AG10803 (cell line): ENCODE measurements at places on chromosomes 3 and 15.

DNA sequence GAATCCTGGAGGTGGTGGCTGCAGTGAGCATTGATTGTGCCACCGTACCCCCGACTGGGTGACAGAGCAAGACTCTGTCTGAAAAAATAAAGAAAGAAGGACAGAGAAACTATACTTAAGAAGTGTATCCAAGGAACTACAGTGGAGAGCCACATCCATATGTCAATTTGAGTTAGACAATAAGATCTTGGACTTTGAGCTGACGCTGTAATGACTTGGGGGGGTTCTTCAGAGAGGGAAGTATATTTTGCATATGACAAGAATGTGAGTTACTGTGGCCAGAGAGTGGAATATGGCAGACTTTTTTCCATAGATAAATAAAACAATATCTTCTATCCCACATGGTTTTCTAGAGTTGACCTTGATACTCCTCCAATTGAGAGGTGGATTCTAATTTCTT is 52.6 kb upstream of the TEX264 start:
- no peak for DNase-seq

DNA sequence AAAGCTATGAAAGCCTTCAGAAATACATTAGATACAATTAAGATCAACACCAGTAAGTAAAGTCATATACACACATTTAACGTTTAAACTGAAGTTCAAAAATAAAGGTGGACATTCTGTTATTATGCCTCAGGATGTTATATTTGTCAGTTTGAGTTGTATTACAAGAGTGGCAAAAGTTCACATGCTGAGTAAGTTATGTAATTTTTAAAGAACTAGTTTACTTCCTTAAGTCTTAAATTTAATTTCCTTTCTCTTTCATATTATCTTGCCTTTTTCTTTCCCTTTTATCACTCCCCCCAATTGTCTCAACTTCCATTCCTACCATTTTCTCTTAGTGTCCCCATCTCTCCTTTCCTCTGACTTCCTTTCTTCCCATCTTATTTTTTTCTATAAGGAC is 4.9 kb upstream of the GPR87 start:
- DNase-seq: no peak

DNA sequence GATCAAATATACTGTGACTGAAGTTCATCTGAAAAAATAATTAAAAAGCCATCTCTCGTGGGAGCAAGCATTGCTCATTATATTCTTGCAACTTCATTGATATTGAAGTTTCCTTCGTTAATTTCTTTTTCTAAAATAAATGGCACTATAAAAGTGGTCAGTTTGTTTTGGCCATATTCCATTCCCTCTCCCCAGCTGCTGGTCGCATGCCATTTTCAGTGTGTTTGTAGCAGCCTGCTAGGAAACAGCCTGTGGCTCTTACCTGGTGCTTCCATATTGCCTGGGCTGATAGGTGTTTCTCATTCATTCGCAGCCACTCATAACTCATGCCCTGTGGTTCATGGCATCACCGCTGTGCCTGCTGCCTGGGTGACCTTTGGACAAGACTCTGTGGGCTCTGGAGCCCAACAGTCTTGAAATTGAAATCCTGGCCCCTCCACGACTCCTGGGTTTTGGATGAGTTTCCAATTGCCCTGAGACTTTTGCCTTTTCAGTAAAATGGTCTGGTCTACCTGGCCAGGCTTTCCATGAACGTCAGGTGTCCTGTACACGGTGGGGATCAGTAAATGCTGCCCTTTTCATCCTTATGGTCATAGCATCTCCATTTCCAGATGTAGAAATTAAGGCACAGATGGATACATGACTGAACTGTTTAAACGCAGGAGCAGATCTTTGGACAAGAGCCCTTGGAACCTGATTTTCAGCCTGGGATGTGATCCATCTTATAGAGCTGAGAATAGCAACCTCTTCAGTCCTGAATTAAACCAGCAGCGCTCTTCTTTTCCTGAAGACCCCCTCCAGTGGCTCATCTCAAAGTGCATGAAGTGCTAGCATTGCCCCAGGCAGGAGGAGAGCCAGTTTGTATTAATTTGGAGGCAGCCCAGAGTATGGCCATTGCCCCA is 69.4 kb downstream of the SLCO3A1 start:
- DNase-seq: no peak

DNA sequence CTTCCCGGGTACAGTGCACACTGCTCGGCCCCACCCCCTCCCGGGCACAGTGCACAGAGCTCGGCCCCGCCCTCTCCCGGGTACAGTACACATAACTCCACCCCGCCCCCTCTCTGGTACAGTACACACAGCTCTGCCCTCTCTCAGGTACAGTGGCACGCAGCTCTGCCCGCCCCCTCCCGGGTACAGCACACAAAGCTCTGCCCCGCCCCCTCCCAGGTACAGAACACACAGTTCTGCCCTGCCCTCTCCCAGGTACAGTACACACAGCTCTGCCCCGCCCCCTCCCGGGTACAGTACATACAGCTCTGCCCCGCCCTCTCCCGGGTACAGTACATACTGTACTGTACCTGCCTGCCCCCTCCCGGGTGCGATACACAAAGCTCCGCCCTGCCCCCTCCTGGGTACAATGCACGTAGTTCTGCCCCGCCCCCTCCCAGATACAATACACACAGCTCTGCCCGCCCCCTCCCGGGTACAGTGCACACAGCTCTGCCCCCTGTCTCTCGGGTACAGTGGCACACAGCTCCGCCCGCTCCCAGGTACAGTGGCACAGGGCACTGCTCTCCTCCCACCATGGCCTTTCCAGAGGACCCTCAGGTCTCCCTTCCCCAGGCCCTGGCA is 16.4 kb upstream of the PRR20G start:
- no peak for DNase-seq

DNA sequence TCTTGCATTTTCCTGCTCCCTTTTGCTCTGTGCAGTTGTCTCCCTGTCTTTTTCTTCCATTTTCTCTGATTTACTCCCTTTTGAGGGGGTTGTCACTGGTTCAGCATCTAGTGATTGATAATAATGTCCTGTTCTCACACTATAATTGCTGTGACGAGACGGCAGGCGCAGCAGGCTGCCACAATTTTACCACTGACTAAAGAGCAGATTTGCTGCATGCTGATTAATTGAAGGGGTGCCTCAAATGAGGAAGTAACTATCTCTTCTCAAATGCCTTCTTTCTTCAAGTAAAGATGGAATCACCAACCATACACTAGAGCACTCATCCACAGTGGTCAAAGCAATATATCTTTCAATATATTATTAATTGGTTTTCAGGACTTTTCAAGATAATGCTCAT is 219.3 kb downstream of the CBLB start:
- DNase-seq: no peak

GRCh38 chr3:123310741-123311140 is 109.0 kb downstream of the SEC22A start:
- no peak for DNase-seq

DNA sequence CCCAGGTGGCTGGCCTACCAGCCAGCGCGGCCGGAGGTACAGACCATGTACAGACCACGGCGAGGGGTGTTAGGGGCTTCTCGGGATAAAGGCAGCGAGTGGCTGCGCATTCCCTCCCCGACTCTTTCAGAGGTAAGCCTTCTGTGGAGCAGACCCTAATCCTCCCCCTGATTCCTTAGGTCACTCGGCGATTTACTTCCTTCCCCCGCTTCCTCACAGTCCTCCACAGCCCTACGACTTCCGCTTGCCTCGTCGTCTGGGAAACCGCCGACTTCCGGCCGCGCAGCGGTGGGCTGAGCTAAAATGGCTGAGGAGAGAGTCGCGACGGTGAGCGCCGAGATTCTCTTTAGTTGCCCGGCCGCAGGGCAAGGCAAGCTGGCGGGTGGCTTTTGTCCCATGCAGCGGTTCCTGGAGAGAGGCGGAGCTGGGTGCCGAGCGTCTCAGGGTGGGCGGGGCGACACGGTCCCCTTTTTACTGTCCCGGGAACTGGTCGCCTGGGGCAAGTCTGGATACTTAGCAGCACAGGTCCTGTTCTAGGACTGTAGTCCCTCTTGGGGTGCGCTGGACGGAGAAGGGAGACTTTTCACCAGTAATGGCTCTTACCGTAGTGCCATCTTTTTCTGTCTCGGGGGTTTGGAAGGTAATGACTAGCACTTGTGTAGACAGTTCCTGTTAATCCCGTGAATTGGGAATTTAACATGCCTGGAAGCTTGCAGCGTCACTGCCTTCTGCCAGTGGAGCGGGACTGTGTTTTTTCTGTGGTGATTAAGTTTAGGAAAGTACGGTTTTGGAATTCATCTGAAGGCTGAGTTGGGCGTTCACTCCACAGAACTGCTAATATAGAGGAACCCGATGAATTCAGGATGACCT is at the start of the genes BBS4 and HIGD2B:
BBS4 (plus strand) TSS at position 283 of the 870 bp plus-strand sequence; CDS start at position 304, 21 bp downstream.
HIGD2B (minus strand) TSS at position 258 of the 870 bp plus-strand sequence. CDS start 9,808 bp downstream, outside the sequence.
- peak; percentile 83 for DNase-seq

- no peak for DNase-seq
Observed at GRCh38 chr3:184262764-184263179, 1.4 kb upstream of the CAMK2N2 start.

GRCh38 chr15:101187820-101188636 is 63.8 kb downstream of the CHSY1 start:
- peak; percentile 88 for DNase-seq

DNA sequence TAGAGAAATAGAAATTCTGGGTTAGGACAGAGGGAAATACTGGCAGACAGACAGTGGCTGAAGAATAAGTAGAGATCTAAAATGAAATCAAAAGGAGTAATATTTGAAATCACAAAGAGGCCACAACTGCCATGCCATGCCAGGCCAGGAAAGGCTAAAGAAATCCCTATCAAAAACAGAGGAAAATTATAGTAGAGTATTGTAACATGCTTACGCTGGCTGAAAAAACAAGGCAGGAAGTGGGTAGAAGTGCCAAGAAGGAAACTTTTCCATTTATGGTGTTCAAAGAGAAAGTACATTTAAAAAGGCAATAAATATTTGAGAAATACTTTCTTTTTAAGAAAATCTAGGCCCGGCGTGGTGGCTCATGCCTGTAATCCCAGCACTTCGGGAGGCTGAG is 415.7 kb downstream of the PLCL2 start:
- no peak for DNase-seq

DNA sequence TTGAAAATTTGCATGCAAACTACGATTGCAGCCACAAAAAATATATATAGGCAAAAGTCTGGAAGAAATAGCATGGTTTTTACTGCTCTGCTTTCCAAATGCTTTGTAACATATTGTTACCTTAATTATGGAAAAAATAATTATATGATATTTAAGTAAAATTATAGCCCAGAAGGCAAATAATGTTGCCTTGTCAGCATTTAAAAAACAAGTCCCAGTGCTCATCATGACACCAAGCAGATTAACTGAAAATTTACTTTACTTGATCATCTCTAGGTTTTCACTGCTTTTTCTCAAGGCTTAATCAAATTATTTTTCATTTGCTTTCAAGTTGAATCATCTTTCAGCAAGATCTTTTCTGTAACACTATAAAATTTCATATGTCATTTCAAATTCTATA is 262.9 kb downstream of the ZMAT3 start:
- no peak for DNase-seq

GRCh38 chr15:76058714-76059319 is 968 bp upstream of the TMEM266 start:
- DNase-seq: no peak

GRCh38 chr15:61521953-61522352 is 292.9 kb upstream of the RORA start:
- peak; percentile 91 for DNase-seq

GRCh38 chr15:66876421-66876730 is 174.3 kb downstream of the SMAD6 start:
- no peak for DNase-seq

DNA sequence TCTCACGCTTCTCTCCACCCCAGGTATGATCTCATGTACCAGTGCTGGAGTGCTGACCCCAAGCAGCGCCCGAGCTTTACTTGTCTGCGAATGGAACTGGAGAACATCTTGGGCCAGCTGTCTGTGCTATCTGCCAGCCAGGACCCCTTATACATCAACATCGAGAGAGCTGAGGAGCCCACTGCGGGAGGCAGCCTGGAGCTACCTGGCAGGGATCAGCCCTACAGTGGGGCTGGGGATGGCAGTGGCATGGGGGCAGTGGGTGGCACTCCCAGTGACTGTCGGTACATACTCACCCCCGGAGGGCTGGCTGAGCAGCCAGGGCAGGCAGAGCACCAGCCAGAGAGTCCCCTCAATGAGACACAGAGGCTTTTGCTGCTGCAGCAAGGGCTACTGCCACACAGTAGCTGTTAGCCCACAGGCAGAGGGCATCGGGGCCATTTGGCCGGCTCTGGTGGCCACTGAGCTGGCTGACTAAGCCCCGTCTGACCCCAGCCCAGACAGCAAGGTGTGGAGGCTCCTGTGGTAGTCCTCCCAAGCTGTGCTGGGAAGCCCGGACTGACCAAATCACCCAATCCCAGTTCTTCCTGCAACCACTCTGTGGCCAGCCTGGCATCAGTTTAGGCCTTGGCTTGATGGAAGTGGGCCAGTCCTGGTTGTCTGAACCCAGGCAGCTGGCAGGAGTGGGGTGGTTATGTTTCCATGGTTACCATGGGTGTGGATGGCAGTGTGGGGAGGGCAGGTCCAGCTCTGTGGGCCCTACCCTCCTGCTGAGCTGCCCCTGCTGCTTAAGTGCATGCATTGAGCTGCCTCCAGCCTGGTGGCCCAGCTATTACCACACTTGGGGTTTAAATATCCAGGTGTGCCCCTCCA is 19.1 kb downstream of the TYRO3 start:
- no peak for DNase-seq

- DNase-seq: peak; percentile 11
Observed at GRCh38 chr3:127264292-127264691, 23.6 kb downstream of the PRR20G start.

GRCh38 chr15:52020221-52021085 is 1.4 kb downstream of the MAPK6 start:
- peak; percentile 46 for DNase-seq

GRCh38 chr3:170865209-170866094 is 4.5 kb downstream of the RPL22L1 start:
- no peak for DNase-seq

- peak; percentile 47 for DNase-seq
Observed at GRCh38 chr3:46378426-46378942, 7.7 kb downstream of the CCR5 start.

- DNase-seq: no peak
Observed at GRCh38 chr15:22259881-22260421, 179.6 kb downstream of the OR4M2 start.

- peak; percentile 72 for DNase-seq
Observed at GRCh38 chr3:188605231-188605630, 451.3 kb downstream of the LPP start.

GRCh38 chr3:124834723-124835718 is 52.1 kb downstream of the ITGB5 start:
- peak; percentile 76 for DNase-seq

- no peak for DNase-seq
Observed at GRCh38 chr3:130870423-130870822, 23.5 kb upstream of the ATP2C1 start.

GRCh38 chr3:50648313-50648712 is 26.4 kb upstream of the DOCK3 start:
- DNase-seq: no peak

DNA sequence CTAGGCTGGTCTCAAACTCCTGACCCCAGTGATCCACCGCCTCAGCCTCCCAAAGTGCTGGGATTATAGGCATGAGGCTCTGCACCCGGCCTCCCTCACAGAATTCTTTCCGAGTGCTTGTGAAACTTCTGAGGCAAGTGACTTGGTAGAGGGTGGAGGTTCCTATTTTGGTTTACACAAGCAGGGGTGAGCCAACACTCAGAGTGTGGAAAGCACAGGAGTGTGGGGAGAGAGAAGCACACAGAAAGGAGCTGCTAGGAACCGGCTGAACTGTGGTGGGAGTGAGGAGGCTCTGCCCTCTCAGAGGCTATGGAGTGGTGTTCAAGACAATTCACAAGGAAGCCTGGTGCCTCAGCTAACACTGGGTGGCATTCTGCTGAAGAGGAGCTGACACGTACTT is 7.7 kb downstream of the CAPN3 start:
- DNase-seq: peak; percentile 14
